Activated B cell treated with CpG ODN at 0.5 μM for 24 hours (primary cell): ENCODE measurements at places on chromosomes 3 and 15.

GRCh38 chr3:38366082-38366481 is 19.5 kb downstream of the XYLB start:
- no peak for DNase-seq

DNA sequence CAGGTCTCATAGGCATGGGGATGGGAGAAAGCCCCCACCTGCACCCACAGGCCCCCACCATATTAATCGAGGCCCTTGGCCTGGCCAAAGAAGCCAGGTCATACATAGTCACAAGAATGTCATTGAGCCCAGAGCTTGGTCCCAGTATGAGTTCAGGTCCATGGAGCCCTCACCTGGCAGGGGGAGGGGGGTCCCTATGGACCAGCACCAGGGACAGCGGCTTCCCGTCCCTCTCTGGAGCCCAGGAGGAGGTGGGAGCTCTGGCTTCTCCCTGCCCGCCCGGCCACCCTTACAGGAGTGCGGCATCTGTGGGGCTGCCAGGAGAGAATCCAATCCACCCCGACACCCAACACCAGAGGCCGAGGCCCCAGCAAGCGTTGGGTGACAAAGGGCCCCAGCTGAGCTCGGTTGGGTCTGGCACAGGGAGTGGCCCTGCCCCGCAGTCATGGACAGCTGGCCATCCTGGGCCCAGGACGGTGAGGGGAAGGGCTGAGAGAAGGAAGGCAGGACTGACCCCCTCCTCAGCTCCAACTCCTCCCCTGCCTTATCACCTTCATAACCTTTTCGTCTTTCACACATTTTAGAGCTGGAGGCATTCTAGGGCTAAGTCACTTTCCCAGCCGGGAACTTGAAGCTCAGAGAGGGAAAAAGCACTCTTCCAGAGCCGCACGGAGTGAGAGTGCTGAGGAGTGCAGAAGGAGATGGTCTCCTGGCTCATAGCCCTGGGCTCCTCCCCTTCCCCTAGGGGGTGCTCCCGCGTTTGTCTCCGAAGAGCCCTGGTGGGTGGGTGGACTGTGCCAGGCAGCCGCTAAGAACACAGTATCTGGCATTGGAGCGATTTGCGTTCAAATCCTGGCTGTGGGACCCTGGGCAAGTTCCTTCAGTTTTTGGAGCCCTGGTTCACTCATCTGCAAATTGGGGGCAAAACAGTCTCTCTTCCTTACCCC is 54.6 kb downstream of the ATP2B2 start:
- no peak for DNase-seq

GRCh38 chr15:75725006-75725718 is 12.5 kb upstream of the CSPG4 start:
- no peak for DNase-seq

- DNase-seq, result no peak
Observed at GRCh38 chr15:91476861-91477260, 376.6 kb upstream of the SLCO3A1 start.

GRCh38 chr3:159821736-159822135 is 166.9 kb upstream of the IL12A start:
- DNase-seq, result no peak

GRCh38 chr15:75356517-75356916 is 9.7 kb downstream of the NEIL1 start:
- DNase-seq, result no peak
